ENCODE measurements at places on chromosomes 12 and 14.

GRCh38 chr12:123905319-123905925 is 67.2 kb downstream of the CCDC92 start:
- no peak for DNase-seq

DNA sequence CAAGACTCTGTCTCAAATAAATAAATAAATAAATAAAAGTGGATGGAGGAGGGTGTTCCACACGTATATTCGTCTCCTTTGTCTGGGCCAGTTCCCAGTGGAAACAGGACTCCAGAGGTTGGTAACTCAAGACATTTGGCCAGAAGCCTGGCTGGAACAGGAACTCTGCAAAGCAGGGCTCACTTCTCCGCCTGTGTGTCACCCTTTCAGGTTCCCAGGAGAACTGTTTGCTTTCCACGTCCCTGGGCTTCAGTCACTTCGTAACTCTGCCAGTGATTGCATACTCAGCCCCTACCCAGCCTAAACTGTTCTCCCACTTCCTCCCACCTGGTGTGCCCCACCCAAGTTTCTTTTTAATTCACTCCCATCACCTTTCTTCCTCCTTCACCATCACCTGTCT is 7.0 kb upstream of the UBE2N start:
- DNase-seq, result no peak

DNA sequence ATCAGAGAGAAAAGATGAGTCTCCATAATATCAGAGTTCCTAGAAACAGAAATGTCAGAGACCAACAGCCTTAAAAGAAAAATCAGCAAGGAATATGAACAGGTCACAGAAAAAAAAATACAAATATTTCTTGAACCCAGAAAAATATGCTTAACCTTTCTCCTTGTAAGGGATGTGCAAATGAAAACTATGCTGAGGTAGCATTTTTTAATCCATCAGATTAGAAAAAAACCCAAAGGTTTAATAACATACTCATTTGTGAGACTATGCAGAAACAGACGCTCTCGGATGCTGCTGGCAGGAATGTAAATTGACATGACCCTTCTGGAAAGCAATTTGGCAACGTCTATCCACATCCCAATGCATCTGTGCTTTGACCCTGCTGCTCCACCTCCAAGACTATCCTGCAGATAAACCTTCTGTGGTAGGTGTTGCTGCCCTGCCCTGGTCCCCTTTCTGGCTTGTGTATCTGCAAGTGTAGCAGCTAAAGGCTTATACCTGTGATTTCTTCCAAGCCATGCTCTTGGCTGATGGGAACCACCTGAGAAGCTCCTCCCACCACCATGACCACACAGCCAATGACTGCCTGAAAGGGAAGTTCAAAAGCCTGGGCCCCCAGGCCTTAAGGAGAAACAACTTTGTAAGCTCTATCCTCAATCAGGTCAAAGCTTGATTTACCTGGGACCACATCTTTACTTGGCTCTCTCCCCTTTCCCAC is 49.4 kb downstream of the LTBP2 start:
- DNase-seq, result no peak

DNA sequence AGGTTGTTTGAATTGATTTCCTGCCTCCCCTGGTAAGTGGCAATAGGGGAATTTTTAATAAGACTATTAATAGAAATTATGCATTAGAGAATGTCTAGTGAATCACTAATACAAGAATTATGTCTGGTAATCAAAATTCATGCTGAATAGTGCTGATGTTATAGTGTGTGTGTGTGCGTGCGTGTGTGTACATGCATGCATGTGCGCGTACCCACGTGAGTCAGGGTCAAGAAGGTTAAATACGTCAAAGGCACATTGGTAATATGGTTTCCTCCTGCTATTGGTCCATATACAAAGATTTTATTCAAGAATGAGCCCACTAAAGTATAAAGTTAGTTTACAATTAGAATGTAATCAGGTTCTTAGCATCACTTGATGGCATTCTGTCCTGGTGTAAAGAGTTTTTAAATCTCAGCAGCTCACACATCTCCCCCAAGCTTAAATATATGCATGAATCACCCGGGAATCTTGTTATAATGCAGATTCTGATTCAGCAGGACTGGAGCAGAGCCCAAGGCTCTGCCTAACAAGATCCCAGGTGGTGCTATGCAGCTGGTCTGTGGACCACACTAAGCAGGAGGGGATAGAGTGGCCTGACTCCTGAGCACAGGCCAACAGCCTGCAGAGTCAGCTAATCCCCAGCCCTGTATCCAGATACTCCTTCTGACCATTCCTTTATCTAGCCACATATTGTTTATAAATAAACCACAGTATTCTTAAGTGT is 43.9 kb downstream of the TTC9 start:
- no peak for DNase-seq

DNA sequence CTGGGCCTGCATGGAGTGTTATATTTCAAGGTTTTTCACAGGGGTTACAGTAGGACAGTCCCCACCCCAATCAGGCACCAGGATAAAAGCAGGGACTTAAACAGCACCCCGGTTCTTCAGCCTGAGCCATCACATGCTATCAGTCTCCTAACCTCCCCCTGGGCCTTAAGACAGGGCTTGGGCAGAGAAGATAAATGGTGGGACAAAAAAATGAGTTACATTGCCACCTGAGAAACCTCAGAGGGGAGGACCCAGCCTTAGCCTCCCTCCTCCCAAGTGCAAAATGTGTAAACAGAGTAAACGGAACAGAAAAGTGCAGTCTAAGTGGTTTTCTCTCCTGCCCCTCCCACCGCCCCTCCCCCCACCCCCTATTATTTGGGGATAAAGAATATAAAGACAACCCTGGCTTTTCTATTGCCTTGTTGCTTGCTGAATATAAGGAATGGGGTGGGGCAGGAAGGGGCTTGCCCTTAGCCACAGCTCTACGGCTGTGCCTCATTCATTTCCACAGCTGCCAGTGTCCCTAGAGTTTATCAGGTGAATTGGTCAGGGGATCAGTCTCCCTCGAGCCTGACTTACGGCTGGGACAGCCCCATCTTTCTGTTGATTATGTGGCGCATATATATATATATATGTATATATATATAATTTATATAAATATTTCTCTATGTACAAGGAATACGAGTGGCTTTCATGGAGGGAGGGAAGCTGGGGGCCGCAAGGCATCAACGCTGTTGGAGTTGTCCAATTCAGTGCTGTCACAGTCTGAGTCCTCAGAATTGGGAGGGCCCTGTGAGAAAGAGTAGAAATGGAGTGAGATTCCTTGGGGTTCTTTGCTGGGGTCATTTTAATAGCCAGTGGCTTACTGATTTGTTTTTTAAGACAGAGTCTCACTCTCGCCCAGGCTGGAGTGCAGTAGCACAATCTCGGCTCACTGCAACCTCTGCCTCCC is 18.5 kb downstream of the MAP3K12 start:
- DNase-seq, result no peak

- DNase-seq, result no peak
These were observed 74.2 kb downstream of the DNAH10 start for GRCh38 chr12:123836292-123836691.

DNA sequence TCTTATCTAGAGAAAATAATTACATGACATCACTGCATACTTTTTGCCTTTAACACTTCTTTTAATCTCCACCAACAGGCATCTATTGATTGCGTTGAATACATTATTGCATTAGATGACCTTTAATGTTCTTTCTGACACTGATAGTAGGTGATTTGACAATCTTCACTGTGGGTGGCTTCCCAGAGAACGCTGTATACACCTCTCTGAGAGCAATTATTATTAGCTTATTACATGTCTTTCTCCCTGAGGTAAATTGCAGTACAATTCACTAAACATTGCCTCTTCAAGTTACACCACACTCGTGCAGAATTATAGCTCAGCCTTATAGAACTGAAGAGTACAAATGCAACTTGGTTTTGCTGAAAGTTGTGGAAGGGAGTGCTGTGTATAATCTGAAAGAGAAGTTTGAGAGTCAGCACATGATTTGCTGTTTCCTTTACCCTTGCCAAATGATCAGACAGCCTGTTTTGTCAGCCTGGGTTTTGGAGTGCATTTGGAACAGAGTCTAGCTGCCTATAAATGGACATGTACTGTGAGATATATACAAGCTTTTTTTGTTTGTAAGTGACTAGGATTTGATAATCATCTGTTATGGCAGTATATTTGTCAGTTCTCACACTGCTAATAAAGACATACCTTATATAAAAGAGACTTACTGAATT is 369.2 kb downstream of the CCER1 start:
- DNase-seq, result no peak

- no peak for DNase-seq
These were observed 30.6 kb upstream of the LMO3 start for GRCh38 chr12:16636435-16637055.

DNA sequence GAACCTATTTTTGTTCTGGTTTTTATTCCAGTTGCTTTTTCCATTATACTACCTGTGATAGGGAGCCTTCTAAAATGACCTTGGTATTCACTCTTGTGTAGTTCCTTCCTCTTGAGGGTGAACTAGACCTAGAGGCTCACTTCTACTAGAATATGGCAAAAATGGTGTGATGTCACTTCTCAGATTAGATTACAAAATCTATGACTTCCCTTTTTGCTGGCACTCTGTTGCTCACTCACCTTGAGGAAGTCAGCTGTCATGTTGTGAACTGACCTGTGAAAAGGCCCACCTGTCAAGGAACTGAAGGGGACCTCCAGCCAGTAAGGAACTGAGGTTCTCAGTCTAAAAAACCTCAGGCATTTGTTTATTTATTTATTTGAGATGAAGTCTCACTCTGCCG is 5.7 kb downstream of the MIPOL1 start:
- no peak for DNase-seq

DNA sequence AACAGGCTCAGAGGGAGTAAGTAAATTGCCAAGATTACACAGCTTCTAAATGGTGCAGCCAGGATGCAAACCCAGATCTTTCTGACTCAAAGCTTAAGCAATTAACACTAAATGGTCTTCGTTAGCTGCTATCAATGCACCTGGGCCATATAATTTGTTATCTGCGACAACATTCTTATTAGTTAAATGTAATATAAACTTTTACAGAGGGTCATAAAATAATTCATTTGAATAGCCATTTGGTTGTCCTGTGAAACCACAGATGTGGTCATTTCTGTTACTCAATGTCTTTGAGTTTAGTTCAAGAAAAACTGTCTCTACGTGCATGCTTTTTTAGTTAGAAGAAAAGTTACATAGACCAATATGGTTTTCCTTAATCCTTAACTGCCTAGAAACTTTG is 22.1 kb upstream of the NAP1L1 start:
- DNase-seq, result no peak

DNA sequence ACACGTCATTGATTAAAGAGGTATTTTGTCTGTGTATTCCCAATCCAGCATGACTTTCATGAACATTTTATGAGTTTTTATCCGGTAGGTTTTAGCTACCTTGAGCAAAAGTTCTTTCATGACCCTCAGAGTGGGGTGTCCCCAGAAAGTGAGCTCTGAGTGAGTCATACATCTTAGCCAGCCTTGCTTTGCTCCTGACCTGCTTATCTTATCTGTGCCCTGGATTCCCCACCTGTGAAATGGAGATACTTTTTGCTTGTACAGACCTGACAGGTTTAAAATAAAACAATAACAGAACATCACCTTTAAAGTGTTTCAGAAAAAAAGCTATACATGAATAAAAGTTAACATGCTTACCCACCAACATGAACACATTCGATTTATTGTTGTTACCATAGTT is 202.8 kb upstream of the SOX5 start:
- no peak for DNase-seq

DNA sequence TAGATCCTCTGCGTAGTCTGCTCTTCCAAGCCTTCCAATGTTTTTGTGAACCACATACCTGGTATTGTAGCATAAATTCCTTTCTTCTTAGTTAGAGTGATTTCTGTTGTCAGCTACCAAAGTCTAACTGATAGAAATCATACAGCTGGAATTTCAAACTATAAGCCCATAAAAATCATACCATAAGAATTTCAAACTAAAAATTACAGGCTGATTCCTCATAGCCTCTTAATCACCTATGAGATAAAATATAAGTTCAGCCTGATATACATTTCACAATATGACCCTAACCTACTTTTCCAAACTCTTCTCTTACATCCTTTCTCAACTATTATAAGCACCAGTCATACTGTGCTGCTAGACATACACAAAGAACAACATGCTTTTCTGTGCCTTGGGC is 64.8 kb downstream of the PTHLH start:
- DNase-seq, result no peak

All from nucleus accumbens (tissue), 56 donors.